ENCODE measurements at places on chromosomes 12 and 14.

DNA sequence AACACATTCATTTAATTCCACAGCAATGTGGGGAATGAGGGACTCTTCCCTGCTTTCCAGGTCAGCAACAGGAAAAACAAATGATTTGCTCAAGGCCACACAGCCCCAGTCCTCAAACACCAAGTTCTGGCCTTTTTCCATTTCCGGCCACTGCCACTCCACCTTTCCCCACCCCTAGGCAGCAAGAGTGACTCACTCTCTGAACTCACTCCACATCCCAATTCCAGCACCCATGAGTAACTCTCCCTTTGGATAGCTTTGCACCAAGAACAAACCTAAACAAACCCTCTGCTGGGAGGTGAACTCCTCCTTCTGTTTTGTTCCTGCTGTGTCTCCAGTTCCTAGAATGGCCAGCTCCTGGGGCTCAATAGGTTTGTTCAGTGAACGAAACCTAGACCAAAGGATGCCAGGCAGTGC lies 30.4 kb upstream of the PLEKHG6 start:
- no peak for DNase-seq

DNA sequence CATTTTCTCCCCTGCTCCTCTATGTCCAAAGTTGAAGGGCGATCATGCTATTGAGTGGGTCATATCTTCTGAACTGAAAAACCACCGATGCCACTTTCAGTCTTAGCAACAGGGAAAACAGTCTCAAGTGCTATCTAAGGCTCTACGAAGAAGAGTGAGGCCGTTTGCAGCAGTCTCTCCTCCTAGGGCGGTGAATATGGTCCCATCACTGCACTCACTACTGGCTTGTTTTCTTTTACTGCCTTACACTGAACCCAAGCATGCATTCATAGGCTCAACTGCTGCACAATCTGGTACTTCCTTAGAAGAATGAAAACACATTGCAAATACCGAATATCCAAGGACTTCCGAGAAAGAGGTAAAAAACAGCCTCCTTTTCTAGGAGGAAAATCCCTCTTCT lies 92.1 kb downstream of the DNAH10 start:
- no peak for DNase-seq

DNA sequence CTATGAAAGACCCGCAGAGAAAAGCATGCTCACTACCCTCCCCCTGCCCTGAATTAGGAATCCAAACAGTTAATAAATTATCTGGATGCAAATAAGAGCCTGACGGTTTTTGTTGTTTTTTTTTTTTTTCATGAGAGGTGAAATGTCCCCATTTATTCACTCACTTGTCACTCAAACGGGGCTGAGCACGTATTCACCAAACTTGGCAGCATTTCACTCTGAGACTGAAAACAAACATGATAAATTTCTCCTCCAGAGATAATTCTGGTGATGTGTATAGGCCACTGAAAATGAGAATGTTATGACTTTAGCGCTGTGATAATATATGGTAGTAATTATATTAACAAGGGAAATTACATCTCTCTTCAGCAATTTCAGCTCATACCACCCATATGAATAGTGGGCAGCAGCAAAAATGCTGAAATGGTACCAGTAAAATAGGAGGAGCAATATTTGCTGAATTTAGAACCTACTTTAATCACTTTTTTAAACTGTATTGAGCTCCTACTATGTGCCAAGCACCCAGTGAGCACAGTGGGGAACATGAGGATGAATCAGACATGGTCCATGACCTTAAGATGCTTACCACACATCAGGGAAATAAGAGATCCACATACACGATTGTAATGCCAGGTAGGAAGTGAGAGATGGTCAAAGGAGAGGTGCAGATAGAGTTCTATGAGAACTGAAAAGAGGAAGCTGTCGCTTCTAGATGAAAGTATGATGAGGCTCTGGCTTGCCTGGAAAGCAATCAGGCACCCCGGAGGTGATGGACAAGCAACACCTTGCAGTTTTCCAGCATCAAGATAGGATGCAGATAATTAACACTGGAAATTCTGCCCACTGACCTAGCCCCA lies 286.5 kb upstream of the TMPO start:
- no peak for DNase-seq

DNA sequence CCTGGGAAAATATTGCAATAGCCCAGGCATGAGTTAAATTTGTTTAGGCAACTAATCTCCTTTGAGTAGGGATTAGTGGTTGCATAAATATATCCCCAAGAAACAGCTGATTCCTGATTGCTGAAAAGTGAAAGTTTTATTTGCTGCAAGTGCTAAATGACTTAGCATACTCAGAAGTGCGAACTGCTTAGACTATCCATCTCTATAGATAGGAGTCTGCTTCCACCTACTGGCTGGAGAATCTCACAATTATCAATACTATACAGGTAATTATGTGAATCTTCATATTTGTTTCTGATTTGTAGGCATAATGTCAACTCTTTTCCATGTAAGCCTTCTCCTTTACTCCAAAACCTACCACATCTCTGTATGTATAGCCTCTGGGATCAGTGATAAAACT lies 12.0 kb upstream of the SLCO1B3 start:
- no peak for DNase-seq

DNA sequence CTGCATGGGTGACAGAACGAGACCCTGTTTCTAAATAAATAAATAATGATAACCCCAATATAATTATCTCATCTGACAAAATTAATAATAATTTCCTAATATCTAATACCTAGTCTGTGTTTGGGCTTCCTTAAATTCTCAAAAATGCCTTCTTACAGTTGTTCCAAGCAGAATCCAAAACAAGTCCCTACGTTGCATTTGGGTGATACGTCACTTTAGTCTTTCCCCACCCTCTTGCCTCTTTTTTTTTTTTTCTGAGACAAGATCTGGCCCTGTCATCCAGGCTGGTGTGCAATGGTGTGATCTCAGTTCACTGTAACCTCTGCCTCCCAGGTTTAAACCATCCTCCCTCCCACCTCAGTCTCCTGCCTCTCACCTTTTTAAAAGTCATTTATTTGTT lies 26.7 kb downstream of the VEZT start:
- no peak for DNase-seq

DNA sequence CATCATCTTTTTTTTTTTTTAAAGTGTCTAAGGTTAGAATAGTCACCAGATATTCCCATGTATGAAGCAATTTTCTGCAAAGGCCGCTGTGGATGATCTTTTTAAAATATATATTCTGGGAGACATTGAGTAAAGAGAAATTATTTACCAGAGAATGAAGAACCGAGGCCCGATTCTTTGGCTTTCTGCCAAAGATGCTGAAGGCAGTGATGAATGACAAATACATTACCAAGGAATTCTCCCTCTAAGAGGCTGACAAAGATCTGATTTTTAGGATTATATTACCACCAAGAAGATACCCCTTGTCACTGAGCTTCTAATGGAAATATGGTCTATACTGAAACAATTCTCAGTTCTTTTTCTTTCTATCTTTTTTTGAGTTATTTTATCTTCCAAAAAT lies 336.8 kb downstream of the NAV3 start:
- DNase-seq, result no peak

- no peak for DNase-seq
These were observed 274.7 kb downstream of the EGLN3 start for GRCh38 chr14:33676135-33676566.

GRCh38 chr14:96268431-96269358 lies 12.7 kb downstream of the BDKRB1 start:
- no peak for DNase-seq

DNA sequence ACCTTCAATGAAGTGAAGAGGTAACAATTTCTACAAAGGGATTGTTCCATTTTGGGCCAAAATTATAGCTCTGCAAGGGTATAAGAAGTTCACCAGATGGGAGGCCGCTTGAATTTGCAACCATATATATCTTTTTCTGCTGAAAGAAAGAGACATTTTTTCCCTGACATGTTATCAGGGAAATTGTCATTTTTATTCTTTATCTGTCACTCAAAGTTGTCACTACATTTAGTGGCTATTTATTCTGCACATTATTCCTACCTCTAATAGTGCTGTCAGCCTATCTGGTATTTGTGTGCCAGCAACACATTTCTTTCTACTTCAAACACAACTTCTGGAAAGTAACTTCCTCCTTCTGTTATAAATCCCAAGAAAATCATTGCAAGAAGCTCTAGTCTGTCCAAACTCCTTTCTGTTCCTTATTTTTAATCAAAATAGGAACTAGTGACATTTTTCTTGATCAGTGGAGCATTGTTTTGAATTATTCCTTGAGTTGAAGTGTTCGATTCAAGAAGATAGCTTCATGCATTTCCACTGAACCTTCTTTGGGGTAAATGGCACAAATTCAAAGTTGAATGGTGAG lies 137.9 kb upstream of the ATP2B1 start:
- no peak for DNase-seq

DNA sequence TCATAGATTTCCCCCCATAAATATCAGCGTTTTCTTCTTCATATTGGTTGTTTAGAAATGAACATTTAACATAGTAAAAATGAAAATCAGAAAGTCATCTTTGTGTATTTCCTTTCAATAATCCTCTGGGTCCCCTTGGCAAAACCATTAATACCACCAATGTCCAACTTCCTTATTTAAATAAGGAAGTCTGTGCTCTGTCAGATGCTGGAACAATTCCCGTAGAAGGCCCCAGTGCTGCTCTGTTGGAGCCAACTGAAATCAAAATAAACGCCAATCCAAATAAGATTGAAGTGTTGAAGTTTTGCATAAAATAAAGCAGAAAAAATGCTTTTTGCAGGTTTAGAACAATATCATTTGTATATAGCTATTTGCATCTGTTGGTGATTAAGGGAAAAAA lies 93.1 kb downstream of the PPM1H start:
- no peak for DNase-seq

DNA sequence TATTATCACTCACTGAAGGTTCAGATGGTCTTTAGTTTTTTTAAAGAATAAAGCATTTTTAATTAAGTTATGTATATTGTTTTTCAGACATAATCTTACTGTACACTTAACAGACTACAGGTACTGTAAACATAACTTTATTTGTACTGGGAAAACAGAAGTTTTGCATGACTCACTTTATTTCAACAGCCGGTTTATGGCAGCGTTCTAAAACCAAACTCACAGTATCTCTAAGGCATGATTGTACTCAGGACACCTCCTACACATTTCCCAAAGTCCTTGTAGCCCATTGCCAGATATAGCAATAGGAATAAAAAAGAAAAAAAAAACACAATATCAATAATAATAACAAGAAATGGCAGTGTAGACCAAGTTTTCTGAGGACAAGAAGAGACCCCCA lies 1341.4 kb downstream of the FSCB start:
- DNase-seq, result no peak

DNA sequence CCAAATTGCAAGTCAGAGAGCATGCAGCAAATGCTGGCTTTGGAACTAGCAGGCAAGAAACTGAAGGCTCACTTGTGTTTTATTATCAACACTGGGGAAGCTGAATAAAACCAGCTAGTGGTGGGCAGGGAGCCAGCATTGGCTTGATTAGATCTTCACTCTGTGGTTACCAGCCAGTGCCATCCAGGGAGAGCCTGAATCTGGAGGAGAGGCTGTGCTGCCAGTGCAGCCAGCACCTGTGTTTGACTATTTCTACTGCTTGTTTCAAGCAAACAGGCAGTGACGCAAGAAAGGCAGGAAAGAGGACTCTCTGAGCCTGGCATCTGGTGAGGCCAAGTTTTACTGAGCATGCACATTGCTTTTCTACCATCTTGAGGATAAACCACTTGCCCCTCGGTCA lies 247.0 kb downstream of the PHLDA1 start:
- DNase-seq, result no peak

DNA sequence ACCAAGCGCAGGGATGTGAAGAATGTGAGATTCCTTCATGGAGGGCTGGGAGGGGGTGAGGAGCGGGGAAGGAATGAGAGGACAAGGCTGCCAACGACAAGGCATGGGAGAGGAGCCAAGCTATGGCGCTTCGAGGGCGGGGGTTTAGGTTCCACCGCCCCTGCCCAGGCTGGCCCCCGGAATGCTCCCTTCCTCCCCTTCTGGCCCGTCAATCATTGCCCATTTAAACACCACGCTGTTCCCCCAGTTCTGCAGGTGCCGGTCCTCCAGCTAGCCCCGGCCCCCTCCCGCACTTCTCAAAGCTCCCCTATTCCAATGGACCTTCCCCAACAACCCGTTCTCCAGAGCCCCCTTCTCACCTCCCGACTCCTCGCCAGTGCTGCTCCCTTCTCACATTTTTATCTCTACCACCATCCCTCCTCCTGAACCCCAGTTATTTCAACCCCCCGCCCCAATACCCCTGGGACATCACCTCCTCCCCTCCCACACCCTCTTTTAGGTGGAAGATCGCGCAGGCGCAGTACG lies 428 bp downstream of the RNF41 start:
- DNase-seq, result no peak

DNA sequence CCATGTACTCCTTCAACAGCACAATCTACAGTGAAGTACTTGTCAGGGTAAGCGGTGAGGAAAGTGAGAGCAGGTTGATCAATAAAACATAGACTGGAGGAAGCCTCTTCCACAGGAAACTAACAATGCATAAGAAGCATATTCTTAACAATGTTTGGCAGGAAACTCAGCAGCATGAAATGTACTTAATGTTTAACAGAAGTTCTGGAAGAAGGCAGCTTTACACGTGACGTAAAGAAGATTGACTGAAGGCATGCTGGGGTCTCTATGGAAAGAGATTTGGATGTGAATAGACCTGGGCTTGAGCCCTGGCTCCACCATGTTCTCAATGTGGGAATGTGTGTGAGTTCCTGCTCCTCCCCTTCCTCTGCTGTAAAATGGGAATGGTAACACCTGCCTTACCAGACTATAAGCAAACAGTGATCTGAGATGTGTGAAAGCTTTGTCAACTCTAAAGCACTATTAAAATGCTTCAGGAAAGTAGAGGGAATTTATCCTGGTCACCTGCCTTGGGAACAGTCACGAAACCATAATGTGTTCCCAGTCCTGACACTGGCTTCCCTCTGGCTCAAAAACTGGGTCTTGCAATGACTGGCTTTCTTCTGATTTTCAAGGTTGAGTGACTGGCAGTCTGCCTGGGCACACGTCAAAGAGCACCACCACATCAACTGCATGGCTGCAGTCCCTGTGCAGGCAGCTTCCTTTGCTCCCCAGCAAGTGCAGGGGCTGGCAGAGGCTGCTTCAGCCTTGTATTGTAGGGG lies 384.6 kb downstream of the APAF1 start:
- no peak for DNase-seq

GRCh38 chr14:85597701-85598100 lies 67.8 kb downstream of the FLRT2 start:
- DNase-seq, result no peak

DNA sequence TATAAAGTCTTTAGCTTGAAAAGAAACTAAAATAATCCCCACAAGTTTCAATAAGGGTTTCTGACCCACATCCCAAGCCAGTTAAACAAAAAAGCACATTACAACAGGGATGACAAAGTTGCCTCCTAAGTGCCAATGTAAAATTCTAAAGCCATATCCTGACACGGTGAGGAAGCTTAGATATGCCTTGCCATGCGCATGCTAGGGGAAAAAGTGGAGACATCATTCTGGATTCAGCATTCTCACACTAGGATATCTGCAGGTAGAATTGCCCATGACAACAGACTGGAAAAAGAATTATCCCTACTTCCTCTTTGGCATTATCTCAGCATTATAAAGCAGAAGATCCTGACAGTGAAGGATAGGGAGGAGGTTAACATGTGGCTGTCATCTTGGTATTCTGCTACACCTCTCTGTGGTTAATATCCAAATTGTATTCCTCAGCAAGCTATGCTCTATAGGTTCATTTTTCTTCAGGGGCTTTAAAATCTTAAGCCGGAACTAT lies 4.9 kb downstream of the DUSP6 start:
- no peak for DNase-seq

All from activated CD4-positive, alpha-beta T cell treated with anti-CD3 and anti-CD28 coated beads, Interleukin-2, amount 50 U/mL, for 4 hours (primary cell).